ENCODE measurements at places on chromosomes 4 and X.
A peak's percentile ranks its signal among the peaks of the same experiment; 100 is the strongest.

DNA sequence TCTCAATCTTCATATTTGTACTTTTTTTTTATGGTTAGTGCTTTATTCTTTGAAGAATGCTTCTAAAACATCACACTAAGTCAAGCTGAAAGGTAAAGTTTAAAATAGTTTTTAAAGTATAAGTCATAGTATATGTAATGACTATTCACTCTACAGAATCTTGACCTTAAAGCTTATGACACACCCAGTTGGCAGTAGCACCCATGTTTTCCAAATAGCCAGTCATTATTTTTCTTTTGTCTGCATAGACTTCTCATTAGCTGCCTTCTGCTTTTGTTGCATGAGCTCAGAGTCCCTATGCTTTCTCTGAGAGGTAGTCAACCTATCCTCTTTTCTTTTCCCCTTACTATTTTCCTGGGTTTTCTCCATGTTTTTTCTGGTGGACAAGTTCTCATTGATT is 231.5 kb downstream of the PCDH18 start:
- DNase-seq = no peak

DNA sequence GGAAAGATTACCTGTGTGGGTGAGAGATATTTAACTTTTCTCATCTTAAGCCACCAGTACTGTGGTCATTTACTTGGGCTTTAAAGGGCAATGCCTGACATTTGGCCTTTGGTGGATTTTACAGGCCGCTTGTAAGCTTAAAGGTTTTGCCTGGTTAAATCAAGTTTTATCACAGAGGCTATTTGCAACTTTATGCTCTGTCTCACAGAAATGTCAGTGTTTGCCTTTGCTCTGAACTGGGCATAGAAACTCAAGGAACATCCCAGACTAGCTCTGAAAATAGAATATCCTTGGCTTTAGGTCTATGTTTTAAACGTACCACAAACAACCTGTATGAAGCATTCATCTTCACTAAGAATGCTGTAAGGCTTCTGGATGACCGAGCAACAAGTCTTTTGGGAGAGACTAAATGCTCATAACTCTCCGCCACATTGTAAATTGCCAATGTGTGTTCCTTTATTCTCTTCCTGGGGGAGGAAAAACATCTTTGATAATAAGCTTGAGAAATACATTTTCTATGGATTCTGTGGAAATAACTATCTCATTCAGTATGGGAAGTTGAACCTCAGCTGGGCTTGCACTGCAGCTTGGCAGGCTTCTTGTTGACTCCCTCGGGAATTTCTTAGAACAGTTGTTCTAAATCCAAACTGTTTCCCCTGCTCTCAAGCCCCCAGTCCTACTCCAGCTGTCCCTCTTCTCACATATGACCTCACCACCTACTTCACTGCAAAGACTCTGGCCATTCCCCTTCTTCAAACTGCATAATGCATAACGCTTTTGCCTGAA is 105.8 kb upstream of the WDR44 start:
- DNase-seq = no peak

GRCh38 chr4:99712530-99712929 is 54.9 kb upstream of the C4orf54 start:
- DNase-seq = no peak

GRCh38 chr4:108333353-108333942 is 164.7 kb upstream of the LEF1 start:
- DNase-seq = no peak

DNA sequence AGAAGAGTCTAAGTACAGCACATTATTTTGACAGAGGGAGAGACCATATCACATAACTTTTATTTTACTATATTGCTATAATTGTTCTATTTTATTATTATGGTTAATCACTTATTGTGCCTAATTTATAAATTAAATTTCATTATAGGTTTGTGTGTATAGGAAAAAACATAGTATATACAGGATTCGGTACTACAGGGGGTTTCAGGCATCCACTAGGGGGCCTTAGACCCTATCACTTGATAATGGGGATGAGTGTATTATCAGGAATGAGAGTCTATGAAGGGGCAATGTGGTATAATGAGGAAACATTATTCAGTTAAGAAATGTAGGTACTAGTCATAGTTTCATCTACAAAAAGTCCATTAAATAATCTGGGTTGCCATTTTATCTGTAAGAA is 833.1 kb downstream of the C4orf33 start:
- no peak for DNase-seq

- no peak for DNase-seq
Observed at GRCh38 chr4:6909970-6910339, 329 bp downstream of the TBC1D14 start.

- no peak for DNase-seq
Observed at GRCh38 chrX:9196961-9197640, 163.2 kb upstream of the FAM9B start.

DNA sequence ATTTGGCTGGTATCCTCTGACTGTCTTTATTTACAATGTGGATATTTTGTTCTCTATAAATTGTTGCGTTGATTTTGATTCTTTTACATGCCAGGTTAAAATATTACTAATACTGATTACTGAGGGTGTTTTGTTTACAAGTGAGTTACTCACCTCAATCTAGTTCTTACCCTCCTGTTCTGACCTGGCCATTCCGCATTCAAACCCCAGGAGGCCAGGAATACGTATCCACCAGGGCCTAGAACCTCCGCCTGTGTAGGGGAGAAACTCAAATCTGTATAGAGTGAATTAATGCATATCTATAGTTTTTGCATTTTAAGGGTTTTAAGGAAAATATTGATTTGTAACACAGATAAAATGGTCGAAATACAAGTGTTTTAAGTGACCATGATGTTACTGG is 2.6 kb upstream of the ZFP42 start:
- DNase-seq = no peak

GRCh38 chr4:73187325-73187724 is 71.3 kb downstream of the ANKRD17 start:
- DNase-seq = no peak

DNA sequence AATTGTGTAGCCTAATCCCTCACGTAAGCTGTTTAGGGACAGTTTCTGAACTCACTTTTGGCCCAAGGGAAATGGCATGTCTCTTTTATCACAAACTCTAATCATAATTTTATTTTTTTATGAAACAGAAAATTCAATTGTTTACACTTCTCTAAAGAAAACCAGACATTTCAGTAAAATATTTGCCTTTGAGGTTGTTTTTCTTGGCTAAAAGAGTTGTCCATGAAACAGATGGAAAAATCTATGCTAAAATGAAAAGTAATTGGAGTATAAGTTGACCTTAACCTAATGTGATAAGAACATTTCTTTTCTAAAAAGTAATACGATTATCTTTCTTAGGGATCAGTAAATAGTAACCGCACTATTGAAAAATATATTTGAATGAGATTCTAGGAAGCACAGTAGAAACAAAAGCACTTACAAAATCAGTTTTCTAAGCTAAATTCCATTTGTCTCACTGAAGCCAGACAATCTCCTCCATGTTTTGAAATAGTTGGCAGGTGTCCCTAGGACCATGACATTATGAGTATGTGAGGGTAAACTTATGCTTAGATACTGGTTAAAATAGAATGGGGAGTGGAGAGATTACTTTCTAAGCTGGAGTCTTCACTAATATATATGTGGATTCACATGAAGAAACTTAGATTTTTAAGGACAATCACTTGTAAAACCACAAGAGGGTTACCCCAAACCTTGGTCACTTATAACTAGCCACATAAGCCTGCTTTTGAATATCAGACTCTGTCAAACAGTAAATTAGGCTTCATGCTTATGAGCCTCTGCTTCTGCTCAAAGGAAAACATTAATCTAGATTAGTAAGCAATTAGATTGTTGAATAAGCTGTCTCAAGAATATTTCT is 20.1 kb upstream of the TET2 start:
- DNase-seq = no peak

GRCh38 chr4:183369073-183369472 is 46.8 kb upstream of the CLDN24 start:
- no peak for DNase-seq

DNA sequence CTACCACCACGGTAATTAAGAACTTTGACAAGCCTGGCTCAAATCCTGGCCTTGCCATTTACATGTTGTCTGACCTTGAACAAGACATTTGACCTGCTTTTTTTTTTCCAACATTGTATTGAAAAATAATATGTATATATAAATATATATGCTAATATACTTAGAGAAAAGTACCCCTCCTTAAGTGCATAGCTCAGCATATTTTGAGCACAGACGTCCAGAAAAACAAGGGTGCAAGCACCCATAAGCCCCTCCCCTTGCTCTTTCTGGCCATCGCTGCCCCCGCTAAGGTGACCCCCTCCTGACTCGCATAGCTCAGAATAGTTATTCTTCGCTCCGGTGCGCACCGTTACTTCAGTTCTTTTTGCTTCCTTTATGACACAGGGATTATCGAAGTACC is 742.0 kb upstream of the FRG1 start:
- no peak for DNase-seq

DNA sequence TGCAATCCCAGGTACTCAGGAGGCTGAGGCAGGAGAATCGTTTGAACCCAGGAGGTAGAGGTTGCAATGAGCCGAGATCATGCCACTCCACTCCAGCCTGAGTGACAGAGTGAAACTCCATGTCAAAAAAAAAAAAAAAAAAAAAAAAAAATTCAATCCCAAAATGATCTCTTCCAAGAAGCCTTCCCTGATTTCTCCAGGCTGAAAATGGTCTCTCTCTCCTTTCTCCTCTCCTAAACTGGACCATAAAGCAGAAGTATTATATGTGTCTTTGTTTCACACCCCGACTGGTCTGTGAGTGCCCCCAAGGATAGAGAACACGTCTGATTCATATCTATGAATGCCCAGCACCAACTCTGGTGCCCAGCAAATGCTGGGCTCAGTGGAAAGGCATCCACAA is 17.3 kb upstream of the KDM5C start:
- no peak for DNase-seq

- peak; percentile 4 for DNase-seq
Observed at GRCh38 chrX:150421816-150422215, 58.7 kb downstream of the MAMLD1 start.

GRCh38 chr4:140382732-140383131 is 9.3 kb downstream of the SCOC start:
- no peak for DNase-seq

DNA sequence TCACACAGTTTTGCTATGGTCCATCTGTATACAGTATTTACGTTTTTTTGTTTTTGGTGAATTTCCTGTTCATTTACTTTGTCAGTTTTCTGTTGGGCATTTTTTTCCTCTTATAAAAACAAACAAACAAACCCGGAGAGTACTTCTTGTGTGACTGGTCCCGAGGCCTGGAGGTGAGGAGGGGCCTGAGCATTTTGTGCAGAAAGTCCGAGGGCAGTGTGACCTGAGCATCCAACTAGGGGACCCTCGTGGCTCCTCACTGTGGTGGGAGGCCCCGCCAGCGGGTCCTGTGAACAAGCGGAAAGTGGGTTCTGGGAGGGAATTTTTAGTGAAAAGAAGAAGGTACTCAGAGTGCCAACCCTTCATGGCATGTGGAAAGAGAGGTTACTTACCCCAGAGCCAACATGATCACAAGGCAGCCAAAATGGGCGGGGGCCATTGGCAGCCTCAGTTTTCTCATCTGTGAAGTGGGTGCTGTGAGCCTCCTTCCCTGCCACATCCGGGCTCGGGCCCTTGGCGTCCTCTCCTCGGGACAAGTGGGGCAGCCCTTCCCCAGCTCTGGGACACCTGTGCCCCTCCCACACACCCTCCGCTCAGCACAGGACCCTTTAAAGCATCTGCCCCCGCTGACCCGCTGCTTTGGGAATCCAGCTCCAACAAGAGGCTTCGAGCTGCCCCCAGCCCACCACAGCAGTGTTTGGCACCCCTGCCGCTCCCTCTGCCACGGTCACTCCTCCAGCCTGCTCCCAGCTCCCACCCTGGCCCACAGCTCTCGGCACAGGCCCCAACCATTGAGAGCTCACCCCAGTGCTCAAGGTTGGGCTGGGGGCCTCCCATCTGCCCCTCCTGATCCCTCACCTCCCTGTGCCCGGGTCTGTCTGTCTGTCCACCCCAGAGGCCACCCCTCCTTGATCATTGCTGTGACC is 22.8 kb upstream of the GPR78 start:
- no peak for DNase-seq

DNA sequence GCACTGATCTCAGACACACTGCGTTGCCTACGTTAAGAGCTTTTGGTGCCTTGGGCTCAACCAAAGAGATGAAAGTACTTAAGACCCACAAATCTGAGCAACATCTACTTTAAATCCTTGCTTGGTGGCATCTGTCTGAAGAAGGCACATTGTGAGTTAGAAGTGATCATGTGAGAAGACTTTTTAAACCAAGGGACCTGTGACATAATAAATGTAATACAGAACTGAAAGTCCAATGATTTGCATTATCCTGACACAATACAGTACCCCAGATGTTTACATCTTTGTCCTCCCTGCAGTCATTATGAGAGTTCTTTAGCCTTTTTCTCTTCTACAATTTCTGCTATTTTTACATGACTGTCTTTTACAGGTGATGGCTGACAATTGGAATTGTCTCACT is 96.7 kb upstream of the FTHL17 start:
- no peak for DNase-seq

GRCh38 chrX:118742176-118742575 is 14.8 kb downstream of the IL13RA1 start:
- DNase-seq = no peak

GRCh38 chrX:68883800-68884199 is 55.0 kb downstream of the EFNB1 start:
- no peak for DNase-seq

DNA sequence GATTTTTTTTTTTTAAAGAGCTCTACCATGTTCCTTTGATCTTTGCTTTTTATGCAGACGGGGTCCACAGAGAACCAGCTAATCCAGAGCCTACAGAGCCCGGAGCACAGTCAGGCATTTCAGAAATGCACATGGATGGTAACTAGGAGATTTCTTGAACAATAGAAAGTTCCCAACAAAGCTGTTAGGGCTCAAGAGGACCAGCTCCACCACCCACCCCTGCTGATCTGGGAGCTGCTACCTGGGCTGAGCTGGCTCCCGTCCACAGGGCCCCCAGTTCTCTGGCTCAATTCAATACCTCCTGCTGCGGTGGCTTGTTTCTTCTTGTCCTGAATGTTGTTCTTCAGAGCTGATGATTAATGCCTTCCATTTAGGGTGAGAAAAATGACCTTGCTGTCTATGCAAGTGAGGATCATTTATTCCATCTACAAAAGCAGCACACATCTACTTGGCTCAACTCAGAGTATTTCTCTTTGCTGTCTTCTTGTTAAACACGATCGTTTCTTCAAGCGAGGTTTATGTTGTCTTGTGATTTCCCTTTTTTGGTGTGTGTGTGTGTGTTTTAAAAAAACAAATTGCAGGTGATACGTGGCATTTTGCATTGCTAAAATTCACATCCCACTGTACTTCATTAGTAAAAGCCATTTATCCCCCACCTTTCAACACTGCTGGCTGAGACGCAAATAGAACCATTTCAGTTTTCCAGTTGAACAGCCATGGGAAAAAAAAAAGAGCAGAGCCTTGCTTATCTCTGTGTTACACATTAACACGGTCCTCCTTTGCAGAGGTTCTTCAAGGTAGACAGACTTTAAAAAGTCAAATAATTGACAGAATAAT is 31.3 kb downstream of the IGFBP7 start:
- DNase-seq = no peak

GRCh38 chr4:111228396-111228795 is 605.5 kb upstream of the PITX2 start:
- DNase-seq = no peak
